ENCODE measurements at places on chromosomes 11 and 22.
A peak's percentile ranks its signal among the peaks of the same experiment; 100 is the strongest.

DNA sequence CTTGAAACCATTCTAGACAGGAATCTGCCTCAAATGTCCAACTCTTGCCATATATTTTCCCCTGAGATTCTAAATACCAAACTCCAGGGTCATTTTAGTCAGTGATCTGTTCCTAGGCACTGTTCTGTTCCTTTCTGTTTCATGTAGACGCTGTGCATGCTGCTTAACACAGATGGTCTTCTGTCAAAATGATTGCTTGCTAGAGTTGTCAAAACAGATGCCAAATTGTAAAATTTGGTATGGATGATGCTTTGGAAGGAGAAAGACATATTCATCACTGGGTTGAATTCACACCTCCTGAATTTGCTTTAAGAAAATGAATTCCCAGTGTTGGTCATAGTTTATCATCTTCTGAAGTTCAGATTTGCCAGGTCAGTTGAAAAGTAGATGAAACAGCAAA is 425.9 kb downstream of the ETS1 start:
- no peak for DNase-seq

- peak; percentile 68 for DNase-seq
These were observed 13.8 kb upstream of the TEF start for GRCh38 chr22:41367680-41368542.

DNA sequence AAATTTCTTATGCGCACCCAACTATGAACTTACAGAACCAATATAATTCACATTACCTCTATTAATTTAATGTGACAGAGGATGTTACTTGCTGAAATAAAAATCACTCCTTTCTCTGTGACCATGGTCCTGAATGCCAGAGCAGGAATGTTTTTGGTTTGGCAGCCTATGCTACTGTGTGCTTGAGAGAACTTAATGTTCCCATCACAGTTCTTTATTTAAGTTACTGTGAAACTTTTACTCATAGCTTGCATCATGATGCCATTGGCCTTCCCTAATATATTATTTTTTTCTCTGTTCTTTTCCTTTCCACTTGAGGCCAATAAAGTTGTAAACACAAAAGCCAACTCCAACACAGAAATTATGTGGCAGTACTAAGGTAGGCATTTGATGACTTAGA is 142.2 kb downstream of the FAM76B start:
- DNase-seq = peak; percentile 41

DNA sequence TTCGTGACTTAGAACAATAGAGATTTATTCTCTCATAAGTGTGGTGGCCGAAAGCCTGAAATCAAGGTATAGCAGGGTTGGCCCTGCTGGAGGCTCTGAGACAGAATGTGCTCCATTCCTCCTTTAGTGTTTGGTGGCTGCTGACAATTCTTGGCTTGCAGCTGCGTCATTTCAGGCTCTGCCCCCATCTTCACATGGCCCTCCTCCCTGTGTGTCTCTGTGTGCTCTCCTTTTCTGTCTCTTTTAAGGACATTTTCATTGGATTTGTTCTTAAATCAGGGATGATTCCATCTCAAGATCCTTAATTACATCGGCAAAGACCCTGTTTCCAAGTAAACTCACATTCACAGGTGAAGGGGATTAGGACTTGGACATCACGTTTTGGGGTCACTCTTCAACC is 10.2 kb upstream of the APOL6 start:
- DNase-seq = no peak

DNA sequence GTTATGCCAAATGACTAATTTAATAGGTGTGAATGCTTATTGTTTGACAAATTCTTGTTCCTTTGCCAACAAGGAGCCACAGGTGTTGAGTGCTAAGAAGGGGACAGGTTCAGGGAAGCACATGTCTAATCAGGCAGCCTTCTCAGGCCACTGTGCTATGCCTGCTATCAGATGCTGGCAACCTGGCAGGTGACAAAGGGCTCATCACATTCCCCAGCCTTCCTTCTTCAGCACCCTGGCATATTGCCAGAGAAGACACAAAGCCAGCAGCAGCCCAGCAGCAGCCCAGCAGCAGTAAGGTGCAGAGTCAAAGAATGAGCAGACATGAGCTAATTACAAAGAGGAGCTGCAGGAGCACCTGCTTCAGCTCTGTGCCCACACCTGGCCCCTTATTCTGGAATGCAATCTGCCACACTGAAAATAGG is 68.2 kb downstream of the GUCY1A2 start:
- DNase-seq = no peak

DNA sequence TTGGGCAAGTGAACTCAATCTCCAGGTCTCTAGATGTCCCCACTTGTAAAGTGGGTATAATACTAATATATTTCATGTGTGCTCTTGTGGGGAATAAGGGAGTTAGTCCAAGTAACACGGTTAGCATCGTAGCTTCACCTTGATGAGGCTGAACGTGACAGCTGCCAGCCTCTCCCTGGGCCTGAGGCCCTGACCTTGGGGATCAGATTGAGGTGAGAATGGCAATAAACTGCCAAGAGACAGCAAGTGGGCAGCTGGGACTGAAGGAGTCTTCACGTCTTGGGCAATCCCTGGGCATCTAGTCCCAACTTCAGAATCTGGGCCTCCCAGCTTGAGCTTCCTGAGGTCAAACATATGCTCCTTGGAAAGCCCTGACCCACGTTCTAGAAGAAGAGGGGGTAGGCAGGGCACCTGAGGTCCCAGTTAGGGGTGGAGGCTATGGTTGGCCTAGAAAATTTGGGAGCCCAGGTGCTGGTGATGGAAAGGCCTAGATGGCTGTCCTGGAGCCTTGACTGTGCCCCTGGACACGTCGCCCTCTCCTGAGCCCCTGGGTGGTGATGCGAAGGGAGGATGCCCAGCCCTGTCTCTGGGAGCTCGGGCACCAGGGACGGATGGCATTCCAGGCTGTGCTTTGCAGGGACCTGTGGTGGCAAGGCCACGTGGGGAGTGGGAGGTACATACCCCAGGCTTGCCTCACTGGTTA is 23.4 kb downstream of the ADAMTS15 start:
- no peak for DNase-seq

DNA sequence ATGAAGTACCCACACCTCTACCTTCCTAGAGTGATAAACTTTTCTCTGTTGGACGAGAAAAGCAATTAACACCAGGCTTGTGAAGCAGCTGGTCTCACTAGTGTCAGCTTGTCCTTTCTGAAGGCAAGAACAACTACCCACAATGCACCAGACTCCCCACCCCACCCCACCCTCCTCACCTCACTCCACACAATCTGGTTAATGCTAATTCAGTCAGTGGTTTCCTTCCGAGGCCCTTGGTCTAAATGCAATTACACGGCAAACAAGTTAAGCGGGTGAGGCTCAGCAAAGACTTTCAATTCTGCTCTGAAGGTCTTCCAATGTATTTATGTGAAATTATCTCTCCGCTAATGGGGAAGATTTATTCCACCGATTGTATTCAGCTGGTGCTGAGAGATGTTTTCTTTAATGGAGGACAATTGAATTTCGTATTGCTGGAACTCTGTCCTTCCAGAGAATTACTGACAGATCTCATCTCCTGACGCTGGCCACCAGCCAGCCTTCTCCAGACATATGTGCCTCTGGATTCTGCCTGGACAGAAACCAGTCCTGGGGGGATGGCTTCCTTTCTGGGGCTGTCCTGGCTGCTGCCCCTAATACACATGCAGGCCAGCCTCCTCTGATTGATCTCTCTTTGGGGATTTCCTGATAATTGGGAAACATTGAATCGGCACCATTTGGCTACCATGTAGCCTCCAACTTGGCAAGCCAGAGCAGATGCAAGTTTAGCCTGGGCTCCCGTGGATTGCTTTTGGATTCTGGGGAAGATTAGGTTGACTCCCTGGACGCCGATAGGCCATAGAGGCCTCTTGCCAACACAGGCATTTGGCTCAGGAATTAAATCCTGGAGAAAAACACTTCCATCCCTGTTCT is 165.8 kb upstream of the NARS2 start:
- DNase-seq = no peak

GRCh38 chr11:115612046-115612730 is 108.0 kb upstream of the CADM1 start:
- peak; percentile 2 for DNase-seq

DNA sequence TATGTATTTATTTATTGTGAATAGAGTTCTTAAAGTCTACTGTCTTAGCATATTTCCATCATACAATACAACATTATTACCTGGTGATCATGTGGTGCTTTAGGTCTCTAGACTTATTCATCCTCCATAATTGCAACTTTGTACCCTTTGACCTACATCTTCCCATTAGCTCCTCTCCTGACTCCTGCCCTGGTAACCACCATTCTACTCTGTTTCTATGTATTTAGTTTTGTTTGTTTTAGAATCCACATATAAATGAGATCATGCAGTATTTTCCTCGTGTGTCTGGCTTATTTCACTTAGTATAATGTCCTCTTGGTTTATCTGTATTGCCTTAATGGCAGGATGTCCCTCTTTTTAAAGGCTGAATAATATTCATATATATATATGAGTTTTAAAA is 22.7 kb downstream of the NCAM1 start:
- DNase-seq = no peak

DNA sequence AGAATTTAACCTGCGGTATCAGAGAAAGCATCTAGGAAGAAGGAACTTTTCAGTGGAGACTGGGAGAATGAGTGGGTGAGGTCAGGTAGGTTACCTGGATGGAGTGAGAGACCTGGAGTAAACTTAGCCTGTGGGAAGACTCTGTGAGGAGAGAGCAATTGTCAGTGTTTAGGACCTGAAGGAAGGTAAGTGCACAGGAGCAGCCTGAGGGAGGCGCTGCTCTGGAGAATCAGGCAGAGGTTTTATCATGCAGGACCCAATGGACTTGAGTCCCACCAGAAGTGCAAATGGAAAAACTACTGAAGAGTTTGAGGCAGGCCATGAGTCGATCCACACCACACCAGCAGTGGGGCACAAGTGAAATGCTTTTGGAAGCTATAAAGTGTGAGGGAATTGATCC is 10.6 kb upstream of the IFTAP start:
- no peak for DNase-seq

- DNase-seq = no peak
These were observed 87.2 kb downstream of the MYO18B start for GRCh38 chr22:25829237-25829636.

- DNase-seq = no peak
These were observed 8.4 kb downstream of the CWC15 start for GRCh38 chr11:94964934-94965333.

- DNase-seq = no peak
These were observed 99.7 kb downstream of the RRAS2 start for GRCh38 chr11:14259186-14259784.

DNA sequence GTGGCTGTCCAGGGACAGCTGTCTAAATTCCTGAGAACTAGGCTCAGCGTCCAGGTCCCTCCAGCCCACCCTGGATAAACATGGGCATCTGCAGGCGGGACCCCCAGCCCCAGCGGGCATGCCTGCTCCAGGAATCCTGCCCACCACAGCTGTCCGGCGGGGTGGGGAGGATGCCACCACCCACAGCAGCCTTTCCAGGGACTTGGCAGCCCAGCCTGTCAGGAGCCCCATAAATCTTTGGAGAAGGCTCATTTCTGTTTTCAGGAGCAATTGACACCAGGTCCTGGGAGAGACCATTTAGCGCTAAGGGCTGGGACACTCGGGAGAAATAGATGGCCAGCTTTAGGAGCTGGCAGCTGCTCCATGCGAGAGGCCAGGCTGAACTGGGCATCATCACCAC is 358.9 kb downstream of the CADM1 start:
- no peak for DNase-seq

- DNase-seq = no peak
These were observed 27.8 kb upstream of the FADD start for GRCh38 chr11:70175236-70175698.

GRCh38 chr11:131186629-131187101 is 183.8 kb upstream of the NTM start:
- no peak for DNase-seq

- DNase-seq = no peak
These were observed 172.0 kb downstream of the KCNA4 start for GRCh38 chr11:29844701-29845379.

- DNase-seq = no peak
These were observed 17.0 kb upstream of the GLYATL2 start for GRCh38 chr11:58861533-58861932.

GRCh38 chr11:61126256-61126655 is 24.0 kb downstream of the CD5 start:
- peak; percentile 26 for DNase-seq

GRCh38 chr11:10561947-10562346 is 6.5 kb downstream of the LYVE1 start:
- no peak for DNase-seq

DNA sequence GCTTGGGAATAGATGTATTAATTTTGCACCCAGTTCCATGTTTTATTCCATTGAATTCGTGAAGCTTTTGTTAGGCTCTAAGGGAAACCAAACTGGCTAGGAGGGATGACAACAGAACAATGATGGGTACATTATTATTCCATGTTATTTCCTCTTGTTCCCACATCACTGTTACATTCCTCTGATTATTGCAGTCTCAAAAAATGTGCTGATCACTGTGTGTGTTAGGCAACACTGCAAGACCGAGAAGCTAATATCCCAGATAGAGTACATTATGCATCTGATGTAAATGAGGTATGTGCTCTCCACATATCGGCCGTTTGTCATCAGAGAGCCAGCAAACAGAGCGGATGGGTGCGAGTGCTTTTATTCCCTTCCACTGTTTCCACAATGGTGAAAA is 327.9 kb downstream of the SOX6 start:
- peak; percentile 41 for DNase-seq

DNA sequence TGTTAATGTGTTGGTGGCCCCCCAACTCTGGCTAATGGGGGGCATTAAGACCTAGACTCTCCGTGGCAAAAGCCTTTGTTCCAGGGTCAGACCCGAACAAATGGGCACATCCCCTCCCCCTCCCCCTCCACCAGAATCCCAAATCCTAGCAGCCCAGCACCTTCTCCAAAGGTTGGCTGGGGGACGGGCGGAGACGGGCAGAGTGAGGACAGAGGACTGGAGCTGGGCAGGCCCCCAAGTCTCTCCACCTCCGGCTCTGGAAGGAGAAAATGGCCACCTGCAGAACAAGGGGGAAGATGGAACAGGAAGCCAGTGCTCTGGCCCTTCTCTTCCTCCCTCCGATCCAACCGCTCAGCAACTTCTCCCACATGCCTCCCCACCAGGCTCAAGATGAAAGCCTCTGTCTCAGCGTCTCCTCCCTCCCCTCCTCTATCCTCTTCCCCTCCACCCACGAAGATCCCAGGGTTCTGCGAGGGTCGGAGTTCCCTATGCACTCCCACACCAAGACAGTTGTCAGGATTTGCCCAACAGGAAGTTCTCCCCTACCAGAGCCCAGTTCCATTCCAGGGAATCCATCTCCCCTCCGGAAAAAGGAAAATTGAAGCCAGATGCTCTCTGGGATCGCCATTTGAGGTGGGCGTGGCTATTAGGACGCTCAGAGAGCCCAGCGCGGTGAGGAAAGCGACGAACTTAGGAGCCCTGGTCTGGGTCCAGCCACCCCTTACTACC is 20.1 kb downstream of the ADA2 start:
- peak; percentile 42 for DNase-seq

GRCh38 chr22:19868773-19869471 is 14.2 kb upstream of the GNB1L start:
- no peak for DNase-seq

- no peak for DNase-seq
These were observed 13.5 kb downstream of the TEAD1 start for GRCh38 chr11:12687740-12688139.

- no peak for DNase-seq
These were observed 10.3 kb upstream of the IGSF9B start for GRCh38 chr11:133966921-133967598.

- peak; percentile 83 for DNase-seq
These were observed 38.2 kb downstream of the OR10A6 start for GRCh38 chr11:7892840-7893254.

GRCh38 chr11:2531277-2531986 is 86.6 kb downstream of the KCNQ1 start:
- DNase-seq = peak; percentile 63

GRCh38 chr11:45518141-45518832 is 147.1 kb downstream of the CHST1 start:
- DNase-seq = no peak

Data from choroid plexus epithelial cell (primary cell).